ENCODE measurements at places on chromosomes 1 and 21. TPM values are rescaled to one million over a fixed set of nuclear protein-coding genes. Genes with fewer than 3 reads are reported as not detected.

GRCh38 chr1:245458761-245459174 lies 304.0 kb downstream of the KIF26B start:
- no peak for DNase-seq

GRCh38 chr1:229192853-229193252 lies 78.1 kb upstream of the RAB4A start:
- no peak for DNase-seq

GRCh38 chr1:159918352-159919200 lies 6.7 kb downstream of the TAGLN2 start:
- DNase-seq: no peak

GRCh38 chr1:240608707-240609106 lies 3.2 kb downstream of the GREM2 start:
- DNase-seq: no peak

GRCh38 chr1:205593532-205593931 lies 38.3 kb downstream of the ELK4 start:
- DNase-seq: peak; percentile 72

- DNase-seq: peak; percentile 53
These were observed 18.2 kb downstream of the SMAP2 start for GRCh38 chr1:40391688-40392145.

DNA sequence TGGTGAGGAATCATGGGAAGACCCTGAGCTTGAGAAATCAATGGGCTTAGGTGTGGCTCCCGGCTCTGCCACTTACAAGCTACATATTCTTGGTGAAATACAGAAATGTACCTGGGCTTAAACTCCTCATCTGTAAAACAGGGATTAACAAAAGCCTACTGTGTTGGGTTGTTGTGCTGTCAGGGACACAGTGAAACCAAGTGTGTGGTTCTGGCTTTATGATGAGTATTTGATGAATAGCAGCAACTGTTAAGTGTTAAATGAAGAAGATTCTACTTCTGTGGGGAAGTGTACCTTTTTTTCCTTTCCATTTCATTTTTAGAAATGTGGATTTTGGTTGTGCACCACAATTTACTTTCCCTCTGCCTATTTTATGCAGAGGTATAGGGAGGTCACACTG lies 41.1 kb upstream of the DUSP10 start:
- DNase-seq: no peak

Gene S100A9
- polyA plus RNA-seq: 9.0 TPM

Gene PRDM16
- polyA plus RNA-seq: not detected

Gene WNT2B
- 0.05 TPM for polyA plus RNA-seq

Gene ELF3
- 0.29 TPM for polyA plus RNA-seq
